ENCODE measurements at places on chromosomes 3 and 15.

- no peak for DNase-seq
Measured at GRCh38 chr3:25427563-25427941, 511 bp upstream of the RARB start.

- no peak for DNase-seq
Measured at GRCh38 chr3:113758389-113759024, 11.7 kb downstream of the ATP6V1A start.

DNA sequence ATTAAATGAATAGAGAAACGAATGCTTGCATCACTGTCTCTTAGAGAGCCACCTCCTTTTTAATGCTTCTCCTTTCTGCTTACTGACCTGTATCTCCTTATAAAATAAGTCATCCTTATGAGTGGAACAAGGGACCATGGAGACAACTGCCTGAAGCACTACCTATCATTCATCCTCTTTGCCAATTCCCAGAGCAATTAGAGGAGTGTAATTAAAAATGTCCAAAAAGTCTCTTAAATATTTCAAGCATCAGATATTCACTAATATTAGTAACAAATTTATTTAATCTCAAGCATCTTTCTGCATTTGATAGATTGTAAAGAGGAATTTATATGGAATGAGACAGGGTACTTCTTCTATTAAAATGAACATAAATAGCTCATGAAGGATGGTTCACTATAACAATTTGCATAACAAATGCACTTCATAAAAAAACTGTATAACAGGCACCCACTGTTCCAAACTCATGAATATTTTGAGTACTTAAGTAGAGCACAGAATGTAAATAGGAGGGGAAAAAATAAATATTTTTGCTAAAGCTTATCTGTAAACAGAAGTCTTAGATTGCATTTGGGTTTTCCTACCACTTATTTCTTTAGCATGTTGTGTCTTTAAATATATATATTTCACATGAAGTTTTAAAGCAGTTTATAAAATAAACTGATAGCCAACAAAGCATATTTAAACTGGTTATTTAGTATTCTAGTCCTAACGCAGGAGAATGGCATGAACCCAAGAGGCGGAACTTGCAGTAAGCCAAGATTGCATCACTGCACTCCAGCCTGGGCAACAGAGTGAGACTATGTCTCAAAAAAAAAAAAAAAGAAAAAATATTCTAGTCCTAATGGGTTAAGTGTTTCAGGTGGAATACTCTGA lies 269.3 kb downstream of the TBL1XR1 start:
- no peak for DNase-seq

DNA sequence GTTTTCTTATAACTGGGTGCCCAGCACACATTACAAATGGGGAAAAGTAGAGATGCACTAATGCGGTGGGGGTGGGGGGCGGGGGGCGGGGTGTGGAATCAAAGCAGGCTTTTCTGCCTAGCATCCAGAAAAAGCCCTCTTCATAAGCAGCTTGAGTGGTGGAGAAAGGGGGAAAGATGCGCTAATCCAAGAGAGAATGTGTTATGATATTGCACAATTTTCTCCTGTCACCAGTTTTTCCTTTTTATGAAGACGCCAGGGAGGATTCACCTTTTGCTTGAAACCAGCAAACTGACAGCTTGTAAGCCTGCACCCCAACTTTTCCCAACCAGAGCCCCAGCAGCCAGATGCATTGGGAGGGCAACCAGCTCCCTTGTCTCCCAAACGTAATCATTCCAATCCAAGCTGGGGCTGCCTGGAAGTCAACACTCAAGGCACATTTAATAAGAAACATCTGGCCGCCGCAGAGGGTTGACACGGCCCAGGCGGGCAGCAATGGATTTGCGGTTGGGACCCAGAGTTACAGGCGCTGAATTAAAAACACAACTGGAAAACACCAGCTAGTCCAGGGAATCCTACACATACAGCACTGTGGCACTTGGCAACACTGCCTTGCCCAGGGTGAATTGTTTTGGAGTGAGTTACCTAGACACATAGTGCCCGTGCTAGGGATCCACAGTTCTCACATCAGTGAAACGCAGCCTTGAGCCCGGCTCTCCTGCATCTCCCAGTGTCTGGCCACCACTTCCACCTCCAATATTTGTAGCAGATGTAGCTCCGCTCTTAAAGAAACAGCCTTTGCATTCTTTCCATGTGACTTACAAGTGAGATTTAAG lies 218.5 kb upstream of the PRICKLE2 start:
- no peak for DNase-seq

- no peak for DNase-seq
Measured at GRCh38 chr3:195708626-195709481, 11.9 kb upstream of the MUC20 start.

- DNase-seq, result no peak
Measured at GRCh38 chr3:141524988-141525387, 38.2 kb downstream of the RASA2 start.

- no peak for DNase-seq
Measured at GRCh38 chr15:37199545-37199944, 99.2 kb upstream of the MEIS2 start.

GRCh38 chr3:61996366-61996765 lies 377.0 kb downstream of the FEZF2 start:
- no peak for DNase-seq

- no peak for DNase-seq
Measured at GRCh38 chr15:63440756-63441155, 59.1 kb upstream of the CA12 start.

GRCh38 chr15:33009603-33010002 lies 184.9 kb downstream of the FMN1 start:
- no peak for DNase-seq

DNA sequence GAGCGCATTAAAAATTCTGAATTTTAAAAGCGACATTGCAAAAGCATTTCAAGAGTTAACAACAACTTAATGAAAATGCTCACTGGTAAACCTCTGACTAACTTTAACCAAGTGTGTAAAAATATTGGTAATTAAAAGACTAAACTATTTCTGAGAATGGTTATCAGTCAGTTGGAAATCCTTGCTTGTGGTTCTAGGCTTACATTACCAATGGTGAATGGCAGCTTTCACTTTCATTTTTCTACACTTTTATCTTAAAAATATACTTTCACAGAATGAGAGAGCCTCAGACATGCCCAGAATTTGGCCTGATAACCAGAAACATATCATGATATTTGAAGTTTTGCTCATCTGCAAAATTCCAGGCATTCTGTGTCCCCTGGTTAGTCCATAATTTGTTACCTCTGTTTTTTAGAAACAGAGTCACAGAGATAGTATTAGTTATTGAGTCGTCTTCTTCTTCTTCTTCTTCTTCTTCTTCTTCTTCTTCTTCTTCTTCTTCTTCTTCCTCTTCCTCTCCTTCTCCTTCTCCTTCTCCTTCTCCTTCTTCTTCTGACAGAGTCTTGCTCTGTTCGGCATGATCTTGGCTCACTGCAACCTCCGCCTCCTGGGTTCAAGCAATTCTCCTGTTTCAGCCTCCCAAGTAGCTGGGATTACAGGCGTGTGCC lies 5.5 kb upstream of the RNF111 start:
- DNase-seq, result no peak

- DNase-seq, result no peak
Measured at GRCh38 chr3:171396048-171396447, 64.2 kb downstream of the TNIK start.

- DNase-seq, result no peak
Measured at GRCh38 chr3:112627419-112627818, 13.5 kb downstream of the CCDC80 start.

DNA sequence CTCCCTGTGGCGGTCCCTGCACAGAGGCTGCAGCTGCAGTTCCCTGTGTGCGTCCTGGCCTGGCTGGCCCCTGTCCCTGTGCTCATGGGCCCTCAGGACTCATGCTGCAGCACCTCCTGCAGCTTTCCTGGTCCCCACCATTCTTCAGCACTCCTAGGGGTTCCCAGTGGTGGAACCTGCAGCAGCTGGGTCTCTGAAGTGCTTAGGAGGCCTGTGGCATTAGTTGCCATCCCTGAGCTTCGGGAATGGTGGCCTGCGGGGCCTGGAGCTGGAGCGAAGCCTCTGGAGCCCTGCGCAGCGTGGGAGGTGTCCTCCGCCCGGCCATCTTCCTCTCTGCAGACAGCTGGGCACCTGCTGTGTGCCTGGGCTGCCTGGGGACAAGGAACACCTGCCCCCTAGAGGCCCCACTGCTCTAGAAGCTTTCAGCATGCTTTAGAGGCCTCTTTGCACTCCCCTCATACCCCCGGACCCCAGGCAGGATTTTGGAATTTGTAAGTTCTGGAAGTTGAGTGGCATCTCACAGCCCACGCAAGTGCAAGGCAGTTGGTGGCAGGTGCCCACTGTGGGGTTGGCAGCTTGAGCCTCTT lies 13.1 kb downstream of the PLXNA1 start:
- DNase-seq, result no peak

DNA sequence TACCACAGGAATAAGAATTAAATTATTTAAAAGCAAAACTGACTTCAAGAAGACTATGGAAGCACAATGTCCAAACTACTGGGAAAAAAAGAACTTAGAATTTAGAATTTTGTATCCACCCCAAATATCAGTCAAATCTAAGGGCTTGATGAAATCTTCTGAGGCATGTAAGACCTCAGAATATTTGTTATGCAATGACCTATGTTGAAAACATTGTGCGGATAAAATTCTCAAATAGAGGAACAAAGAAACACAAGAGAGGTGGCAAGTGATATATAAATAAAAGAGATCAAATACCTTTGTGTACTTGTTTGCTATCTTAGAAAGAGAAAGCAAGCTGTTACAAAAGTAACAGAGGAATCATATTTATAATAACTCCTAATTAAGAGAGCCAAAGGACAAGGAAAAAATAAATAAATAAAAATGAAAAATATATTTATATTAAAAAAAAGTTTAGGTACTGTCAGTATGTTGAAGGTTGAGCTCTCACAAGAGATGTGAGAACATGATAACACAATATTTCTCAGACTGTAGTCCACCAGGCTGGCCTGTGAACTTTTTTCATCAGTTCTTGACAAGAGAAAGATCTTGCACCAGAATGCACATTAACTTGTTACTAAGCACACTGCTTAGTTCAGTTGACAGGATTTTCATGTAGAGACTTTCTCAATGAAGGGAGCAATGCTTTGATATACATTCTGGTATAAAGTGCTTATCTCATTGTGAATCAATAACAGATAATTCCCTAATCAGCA lies 50.0 kb downstream of the CPA3 start:
- DNase-seq, result no peak

- DNase-seq, result no peak
Measured at GRCh38 chr3:188747489-188747888, 424.3 kb upstream of the TPRG1 start.

DNA sequence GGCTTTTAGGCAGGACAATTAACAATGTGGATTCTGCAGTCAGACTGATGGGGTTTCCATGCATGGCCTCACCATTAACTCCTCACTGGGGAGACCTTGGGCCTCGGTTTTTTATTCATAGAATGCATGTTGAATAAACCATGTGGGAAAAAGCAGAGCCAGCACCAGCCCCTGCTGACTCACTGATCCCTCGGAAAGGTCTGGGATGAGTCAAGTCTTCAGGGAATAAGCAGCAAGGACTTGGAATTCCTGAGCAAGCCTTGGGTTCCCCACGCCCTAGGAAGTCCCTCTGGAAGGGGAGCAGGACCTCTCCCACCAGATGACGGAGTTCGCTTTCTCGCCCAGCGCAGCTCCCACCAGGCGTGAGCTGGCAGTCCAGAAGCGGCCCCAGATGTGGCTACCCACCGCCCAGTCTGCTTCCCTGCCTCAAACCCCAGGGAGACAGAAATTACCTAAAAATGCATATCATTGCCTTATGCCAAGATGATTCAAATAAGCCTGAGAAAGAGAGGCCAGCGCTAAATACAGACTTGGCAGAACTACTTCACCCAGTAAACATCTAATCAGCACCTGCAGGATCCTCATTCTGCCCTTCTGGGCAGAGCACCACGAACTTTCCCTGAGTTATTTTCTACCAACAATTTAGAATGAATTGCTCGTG lies 45.4 kb downstream of the BTD start:
- DNase-seq, result no peak

DNA sequence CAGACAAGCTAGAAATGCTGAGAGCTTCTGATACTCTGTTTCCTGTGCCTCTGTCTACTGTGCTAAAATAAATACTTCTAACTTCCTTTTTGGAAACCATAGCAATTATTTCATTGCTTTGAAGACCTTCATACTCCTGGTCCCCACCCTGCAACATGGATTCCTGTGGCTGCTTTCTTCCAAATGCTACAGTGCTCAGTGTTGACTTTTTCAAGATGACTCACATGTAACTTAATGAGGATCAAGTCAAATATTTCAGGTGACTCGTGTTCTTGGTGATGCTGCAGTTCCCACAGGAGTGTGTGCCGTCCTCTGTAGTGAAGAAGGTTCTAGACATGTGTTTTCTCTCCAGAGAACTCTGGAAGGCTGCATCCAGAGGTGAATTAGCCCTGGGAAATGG lies 288.6 kb downstream of the CLSTN2 start:
- DNase-seq, result no peak

DNA sequence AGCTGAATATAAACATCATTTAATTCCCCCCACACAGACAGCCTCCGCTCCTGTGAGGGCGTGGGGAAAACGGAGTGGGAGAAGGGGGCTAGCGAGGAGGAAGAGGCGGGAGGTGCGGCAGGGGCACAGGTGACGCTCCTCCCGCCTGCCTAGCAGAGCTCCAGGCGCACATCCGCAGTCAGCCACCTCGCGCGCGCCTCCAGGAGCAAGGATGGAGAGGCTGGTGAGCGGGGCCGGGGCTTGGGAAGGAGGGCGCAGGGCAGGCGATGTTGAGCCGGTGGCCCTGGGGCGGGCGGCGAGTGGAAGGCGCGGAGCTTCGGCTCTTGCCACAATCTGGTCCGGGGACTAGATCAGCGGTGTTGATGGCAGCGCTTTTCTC lies at the start of gene CD200:
Gene CD200 (plus strand): TSS at position 155 of the 379 bp plus-strand sequence. CDS start 57 bp downstream, at position 212.
- DNase-seq, result peak; percentile 24

DNA sequence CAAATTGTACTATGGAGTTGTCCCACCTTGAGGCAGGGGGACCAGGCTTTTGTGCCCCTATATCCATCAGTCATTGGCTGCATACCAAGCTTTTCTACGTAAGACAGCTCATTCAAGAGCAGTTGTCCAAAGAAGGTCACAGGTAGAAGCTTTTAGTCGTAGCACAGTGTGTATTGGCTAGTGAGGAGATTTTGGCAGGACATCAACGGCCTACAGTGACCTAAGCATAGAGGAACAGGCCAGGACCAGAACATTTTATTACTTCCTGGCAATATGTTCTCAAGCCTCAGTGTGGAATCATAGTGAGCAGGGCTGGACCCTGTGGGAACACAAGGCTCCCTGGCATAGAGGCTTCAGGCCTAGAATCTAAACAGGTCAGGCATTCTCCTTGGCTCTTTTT lies 105.4 kb upstream of the ANKRD28 start:
- no peak for DNase-seq

DNA sequence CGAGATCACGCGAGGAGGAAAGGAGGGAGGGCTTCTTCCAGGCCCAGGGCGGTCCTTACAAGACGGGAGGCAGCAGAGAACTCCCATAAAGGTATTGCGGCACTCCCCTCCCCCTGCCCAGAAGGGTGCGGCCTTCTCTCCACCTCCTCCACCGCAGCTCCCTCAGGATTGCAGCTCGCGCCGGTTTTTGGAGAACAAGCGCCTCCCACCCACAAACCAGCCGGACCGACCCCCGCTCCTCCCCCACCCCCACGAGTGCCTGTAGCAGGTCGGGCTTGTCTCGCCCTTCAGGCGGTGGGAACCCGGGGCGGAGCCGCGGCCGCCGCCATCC lies 1.1 kb upstream of the SETD5 start:
- DNase-seq, result no peak

GRCh38 chr15:77819048-77819850 lies 186.5 kb upstream of the LINGO1 start:
- DNase-seq, result no peak

- peak; percentile 36 for DNase-seq
Measured at GRCh38 chr3:141401573-141402475, 33.5 kb downstream of the ZBTB38 start.

- no peak for DNase-seq
Measured at GRCh38 chr3:27671101-27671500, 51.0 kb downstream of the EOMES start.

Data from GM12892 (cell line).